ENCODE measurements at places on chromosomes 12 and 14.
A peak's percentile ranks its signal among the peaks of the same experiment; 100 is the strongest.

DNA sequence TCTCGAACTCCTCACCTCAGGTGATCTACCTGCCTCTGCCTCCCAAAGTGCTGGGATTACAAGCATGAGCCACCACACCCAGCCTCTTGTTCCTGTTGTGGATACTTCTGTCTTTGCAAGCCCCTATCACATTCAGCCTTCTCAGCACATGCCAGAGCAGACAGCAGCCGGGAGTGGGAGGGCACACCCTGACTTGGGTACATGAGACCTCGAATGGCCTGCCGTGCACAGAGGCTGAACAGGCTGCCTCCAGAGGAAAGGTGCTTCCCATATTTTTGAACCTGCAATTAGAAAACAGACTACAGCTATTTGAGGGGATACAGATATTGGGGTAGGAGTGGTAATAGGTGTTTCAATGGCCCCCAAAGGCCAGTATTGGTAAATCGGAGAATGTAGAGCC lies 307.3 kb upstream of the DIO3 start:
- no peak for DNase-seq

DNA sequence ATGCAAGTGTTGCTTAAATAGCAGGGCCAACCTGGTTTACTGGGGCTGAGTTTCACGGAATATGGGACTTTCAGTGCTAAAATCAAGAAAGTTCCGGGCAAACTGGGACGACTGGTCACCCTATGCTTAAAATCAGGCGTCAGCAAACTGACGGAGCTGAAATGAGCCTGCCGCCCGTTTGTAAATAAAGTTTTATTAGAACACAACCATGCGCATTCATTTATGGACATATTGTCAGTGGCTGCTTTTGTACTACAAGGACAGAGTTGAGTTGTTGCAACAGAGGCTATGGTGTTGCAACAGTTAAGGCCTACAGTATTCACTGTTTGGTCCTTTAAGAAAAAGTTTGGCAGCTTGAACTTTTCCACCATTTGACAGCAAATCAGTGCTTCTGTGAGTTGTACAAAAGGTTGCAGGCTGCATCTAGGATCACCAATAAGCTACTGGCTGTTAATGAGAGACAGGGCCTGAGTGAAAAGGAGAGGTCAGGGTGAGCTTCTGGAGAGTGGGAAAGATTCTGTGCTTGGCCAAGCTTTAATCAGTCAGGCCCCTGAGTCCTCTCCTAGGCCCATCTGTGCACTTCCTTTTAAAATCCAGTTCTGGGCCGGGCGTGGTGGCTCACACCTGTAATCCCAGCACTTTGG lies 13.3 kb downstream of the SELPLG start:
- DNase-seq = no peak

GRCh38 chr12:94186278-94187241 lies 38.2 kb downstream of the PLXNC1 start:
- DNase-seq = no peak

DNA sequence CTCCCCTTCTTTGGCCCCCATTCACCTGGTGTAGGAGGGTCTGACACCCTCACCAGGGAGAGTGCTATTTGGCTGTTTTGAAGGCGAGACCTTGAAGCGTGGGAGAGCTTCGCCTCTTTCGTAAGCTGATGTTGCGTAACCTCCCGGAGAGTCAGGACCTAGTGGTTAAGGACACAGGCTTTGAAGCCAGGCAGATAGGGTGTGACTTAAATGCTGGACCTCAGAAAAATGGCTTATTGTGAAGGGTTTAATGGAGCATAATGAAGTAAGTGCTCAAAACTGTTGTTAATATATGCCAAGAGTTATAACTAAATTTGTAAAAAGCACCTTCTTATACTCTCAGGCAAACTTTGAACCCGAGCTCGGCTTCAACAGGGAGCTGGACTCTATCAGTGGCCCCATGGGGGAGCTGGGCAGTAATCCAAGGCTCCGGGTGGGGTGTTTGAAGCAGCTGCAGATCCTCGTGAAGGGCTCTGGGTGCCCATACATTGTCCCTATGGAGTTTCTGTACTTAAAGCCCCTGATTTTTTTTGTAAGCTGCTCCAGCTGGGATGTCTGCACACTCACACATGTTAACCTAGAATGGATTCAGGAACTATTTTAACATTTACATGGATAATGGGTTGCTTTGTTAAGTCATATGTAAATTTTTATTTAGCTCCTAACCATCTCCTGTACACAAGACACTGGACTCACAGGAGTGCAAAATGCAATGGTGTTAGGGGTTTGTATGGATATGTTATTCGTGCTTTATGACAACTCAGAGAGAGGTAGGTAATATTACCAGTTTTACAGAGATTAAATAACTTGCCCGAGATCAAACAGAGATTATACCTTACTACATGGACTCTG lies 26.0 kb downstream of the PPFIBP1 start:
- peak; percentile 71 for DNase-seq

DNA sequence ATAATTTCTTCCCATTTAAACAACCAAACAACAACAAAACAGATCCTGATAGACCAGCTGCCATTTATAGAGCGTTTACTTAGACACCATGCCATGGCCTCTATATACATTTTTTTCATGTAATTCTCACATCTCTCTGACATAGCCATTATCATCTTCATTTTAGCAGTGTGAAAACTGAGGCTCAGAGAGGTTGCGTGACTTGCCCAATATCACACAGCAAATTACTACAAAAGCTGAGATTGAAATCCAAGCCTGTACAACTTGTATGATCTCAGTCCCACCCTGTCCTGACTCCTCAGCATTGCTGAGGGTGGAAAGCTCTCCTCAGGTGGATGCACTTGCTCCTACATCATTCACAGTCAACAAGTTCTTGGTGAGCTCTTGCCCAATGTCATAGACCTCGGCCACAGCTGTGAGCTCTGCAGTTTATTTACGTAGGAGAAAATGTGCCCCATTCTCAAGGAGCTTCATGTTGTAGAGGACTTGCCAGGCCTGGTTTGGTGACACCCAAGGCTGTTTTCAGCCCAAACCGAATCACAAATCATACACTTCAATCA lies 55.5 kb downstream of the CRACR2A start:
- DNase-seq = no peak

DNA sequence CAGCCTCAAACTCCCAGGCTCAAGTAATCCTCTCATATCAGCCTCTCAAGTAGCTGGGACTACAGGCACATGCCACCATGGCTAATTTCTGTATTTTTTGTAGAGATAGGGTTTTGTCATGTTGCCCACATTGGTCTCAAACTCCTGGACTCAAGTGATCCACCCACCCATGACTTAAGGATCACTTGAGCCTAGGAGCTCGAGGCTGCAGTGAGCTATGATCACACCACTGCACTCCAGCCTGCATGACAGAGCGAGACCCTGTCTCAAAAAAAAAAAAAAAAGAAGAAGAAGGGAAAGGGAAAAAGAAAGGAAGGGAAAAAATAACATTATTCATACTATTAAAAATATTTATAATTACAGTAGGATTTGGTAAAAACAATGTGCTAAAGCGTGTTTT lies 19.2 kb downstream of the EPS8 start:
- no peak for DNase-seq

- no peak for DNase-seq
Observed at GRCh38 chr12:110007881-110008280, 8.7 kb downstream of the ANKRD13A start.

DNA sequence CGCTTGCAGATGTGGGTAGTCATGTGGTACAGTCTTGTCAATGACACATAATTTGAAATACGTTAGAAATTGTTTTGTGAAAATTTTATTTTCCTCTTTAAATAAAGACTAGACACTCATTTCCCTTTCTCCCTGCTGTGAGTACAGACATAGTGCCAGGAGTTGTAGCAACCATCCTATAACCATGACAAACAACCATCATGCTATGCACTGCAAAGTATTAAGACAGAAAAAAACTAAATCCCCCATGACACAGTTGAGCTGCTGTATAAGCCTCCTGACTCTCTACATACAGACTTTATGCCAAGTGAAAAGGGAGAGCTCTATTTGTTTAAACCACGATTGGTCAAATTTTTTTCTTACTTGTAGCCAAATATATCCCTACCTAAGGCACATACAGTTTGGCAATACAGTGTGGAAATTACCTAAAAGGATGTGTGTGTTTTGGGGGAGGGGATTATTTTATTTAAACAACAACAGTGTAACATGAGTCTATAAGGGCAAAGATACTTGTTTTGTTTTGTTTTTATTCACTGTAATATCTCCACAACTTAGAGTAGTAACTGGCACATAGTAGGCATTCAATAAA lies 45.0 kb upstream of the KRR1 start:
- DNase-seq = peak; percentile 14

DNA sequence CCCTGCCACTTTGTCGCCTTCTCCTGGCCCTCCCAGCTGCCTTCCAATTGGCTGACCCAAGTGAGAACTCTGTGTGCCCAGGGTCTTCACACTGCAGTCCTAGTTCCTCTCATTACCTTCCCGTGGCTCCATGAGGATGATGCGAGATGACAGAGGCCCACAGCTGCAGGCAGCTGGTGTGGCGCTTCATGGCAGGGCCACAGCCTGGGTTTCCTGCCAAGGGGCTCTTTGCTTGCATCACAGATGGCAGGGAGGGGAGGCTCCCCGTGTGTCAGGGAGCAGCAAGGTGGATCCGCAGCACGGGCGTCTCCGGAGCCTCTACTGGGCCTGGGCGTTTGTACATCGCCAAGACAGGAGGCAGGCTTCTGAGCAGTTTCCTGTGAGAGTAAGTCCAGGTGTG lies 28.9 kb downstream of the DEGS2 start:
- DNase-seq = no peak

DNA sequence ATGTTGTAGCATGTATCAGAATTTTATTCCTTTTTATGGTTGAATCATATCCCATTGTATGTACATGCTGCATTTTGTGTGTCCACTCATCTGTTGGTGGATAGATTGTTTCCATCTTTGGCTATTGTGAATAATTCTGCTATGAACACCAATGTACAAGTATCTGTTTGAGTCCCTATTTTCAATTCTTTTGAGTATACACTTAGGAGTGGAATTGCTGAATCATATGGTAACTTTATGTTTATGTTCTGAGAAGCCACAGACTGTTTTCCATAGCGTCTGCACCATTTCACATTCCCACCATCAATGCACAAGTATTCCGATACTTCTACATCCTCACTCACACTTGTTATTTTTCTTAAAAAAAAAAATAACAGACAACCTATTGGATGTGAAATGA lies 91.5 kb downstream of the ARF6 start:
- no peak for DNase-seq

DNA sequence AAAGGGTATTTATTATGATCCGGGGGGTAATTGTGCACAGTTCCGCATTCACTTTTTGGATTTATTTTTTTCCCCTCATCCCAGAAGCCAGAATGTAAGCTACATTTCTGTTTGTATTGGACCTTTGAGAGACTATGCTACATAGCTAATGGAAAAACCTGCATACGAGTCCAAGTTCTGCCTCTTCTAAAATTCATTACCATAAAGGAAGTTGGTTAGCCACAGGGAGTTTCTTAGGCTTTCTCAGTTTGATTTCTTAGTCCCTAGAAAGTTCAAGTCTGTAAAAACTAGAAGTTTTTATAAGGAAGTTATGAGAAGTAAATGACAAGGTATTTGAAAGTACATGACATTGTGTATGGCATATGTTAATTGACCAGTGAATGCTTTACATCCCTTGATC lies 138.7 kb downstream of the PDE3A start:
- no peak for DNase-seq

- no peak for DNase-seq
Observed at GRCh38 chr12:56657416-56658379, 11.9 kb upstream of the ATP5F1B start.

DNA sequence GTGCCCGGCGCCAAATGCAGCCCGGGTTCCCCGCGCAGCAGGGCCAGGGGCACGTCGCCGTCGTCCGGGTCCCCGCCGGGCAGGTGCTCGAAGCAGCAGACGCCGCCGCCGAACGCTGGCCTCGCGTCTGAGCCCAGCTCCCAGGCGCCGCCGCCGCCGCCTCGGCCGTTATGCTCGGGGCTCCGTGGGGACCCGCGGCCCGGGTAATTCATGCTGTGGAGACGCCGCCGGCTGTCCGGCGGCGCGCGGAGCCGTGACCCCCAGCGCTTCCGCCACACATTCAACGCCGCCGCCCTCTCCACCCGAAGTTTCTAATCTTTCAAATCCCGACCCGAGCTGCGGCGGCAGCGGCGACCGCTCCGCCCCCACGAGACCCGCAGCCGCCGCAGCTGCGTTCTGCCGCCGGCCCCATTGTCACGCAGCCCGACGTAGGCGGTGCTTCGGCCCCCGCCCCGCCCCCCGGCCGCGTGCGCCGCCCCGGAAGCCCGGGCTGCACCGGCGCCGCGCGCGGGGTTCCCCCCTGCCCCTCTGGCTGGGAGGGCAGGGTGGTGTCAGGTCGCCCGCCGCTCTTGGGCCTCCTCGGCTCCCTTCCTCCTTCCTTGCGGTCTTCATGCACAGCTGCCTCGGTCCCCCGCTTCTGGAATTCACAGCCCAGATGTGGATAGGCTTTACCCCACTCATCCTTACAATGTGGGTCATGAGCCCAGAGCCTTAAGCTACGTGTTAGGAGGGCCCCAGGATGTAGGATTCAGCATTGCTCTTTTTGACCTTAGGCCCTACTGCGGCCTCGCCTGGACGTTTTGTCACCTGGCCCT lies at the start of gene DDHD1:
DDHD1 (minus strand) TSS at position 437 of the 815 bp plus-strand sequence; CDS start at position 212, 225 bp downstream.
- peak; percentile 90 for DNase-seq

DNA sequence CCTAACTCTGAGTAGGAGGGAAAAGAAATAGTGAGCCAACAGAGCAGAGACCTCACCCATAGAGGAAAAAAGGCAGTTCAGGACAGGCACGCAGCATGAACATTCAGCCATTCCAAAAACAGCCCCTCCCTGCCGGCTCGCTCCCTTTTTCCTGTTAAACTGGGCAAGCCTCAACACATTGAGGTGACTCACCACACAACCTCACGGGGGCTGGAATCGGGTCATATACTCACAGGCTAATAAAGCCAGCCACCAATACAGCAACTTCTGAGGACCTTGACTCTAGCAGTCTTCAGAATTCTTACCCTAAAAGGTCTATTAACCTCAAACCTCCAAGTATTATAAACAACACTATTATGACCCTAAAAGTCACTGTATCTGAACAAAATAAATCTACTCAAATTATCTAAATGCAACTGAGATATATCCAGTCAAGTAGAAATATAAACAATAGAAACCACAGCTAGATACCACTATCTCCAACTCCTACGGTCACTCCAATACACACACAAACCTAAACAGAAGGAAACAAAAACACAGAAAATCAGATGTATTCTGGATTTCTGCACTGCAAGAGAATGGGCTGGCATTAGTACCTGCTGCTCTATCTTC lies 6.3 kb downstream of the YBX3 start:
- DNase-seq = no peak

DNA sequence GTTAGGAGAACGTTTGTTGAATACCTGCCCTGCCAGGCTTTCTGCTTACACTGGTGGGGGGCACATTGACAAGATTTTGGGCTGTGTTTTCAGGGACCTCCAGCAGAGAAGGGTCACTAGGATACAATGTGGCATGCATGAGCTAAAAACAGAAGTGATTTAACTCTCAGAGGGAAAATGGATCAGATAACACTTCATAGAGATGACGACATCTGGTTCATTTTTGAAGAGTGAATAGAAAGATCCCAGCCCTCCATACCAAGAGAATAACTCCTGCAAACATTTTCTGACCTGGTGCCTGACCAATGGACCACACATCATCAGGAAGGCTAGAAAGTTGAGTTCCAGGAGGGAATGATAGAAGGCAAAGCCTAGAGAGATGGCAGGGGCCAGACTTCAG lies 33.7 kb downstream of the CKB start:
- DNase-seq = no peak

- DNase-seq = no peak
Observed at GRCh38 chr12:100398307-100398706, 41.4 kb downstream of the SLC17A8 start.

GRCh38 chr12:19624491-19624890 lies 185.2 kb downstream of the AEBP2 start:
- no peak for DNase-seq
